Mesothelial cell of epicardium (in vitro differentiated cells): ENCODE measurements at places on chromosomes 3 and 15.

GRCh38 chr15:23446215-23447106 is 582 bp downstream of the GOLGA6L2 start:
- no peak for DNase-seq
- H3K27ac ChIP-seq, result no peak overlapping the region
- H3K4me1 ChIP-seq, result no peaks in the 10 kb centered on the region
- no peak overlapping the region for H3K4me3 ChIP-seq
- H3K36me3 ChIP-seq, result no peaks in the 10 kb centered on the region

DNA sequence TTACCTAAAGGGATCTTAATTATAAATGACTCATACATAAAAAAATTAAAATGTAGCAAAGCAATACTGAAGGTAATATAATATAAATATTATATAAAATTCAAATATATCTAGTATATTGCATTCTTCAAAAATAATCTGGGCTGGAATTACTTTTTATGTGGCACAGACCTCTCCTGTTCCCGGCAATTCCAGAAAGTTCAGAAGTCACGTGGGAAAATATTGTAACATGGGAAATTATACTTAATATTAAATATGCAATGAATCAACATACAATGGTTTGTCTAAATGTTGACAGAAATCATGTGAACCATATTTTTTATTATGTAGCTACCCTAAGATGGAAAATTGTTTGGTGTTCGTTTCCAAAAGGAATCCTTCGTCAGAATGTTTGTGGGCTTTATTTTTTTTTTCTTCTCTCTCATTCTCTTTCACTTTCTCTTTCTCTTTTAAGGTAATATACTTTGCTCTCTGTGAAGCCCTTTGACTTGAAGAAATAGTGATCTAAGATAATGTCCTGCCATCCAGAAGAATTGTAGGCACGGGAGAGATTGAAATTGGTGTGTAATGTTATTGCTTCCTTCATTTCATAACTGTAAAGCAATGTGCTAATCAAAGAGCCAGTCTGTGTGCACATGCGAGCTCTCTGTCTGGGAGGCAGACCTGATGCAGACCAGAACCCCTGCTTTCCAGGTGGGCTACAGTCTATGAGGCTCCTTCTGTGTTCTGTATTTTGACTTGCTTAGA is 559.4 kb downstream of the NR2F2 start:
- H3K27ac ChIP-seq, result no peak overlapping the region
- no peak for DNase-seq
- peaks cover 24% of the 10 kb centered on the region for H3K4me1 ChIP-seq
- H3K4me3 ChIP-seq, result peak overlapping the region; percentile 46
- H3K36me3 ChIP-seq, result no peaks in the 10 kb centered on the region

- H3K4me3 ChIP-seq, result no peak overlapping the region
- H3K27me3 ChIP-seq, result no peaks in the 10 kb centered on the region
- DNase-seq, result no peak
- H3K36me3 ChIP-seq, result no peaks in the 10 kb centered on the region
- no peaks in the 10 kb centered on the region for H3K4me1 ChIP-seq
Observed at GRCh38 chr3:163481738-163482137, 1596.6 kb downstream of the SI start.

GRCh38 chr15:88269356-88270062 is 13.0 kb upstream of the NTRK3 start:
- no peak overlapping the region for H3K27ac ChIP-seq
- no peaks in the 10 kb centered on the region for H3K4me1 ChIP-seq
- no peak overlapping the region for H3K4me3 ChIP-seq
- H3K27me3 ChIP-seq, result peaks cover 93% of the 10 kb centered on the region
- DNase-seq, result no peak

DNA sequence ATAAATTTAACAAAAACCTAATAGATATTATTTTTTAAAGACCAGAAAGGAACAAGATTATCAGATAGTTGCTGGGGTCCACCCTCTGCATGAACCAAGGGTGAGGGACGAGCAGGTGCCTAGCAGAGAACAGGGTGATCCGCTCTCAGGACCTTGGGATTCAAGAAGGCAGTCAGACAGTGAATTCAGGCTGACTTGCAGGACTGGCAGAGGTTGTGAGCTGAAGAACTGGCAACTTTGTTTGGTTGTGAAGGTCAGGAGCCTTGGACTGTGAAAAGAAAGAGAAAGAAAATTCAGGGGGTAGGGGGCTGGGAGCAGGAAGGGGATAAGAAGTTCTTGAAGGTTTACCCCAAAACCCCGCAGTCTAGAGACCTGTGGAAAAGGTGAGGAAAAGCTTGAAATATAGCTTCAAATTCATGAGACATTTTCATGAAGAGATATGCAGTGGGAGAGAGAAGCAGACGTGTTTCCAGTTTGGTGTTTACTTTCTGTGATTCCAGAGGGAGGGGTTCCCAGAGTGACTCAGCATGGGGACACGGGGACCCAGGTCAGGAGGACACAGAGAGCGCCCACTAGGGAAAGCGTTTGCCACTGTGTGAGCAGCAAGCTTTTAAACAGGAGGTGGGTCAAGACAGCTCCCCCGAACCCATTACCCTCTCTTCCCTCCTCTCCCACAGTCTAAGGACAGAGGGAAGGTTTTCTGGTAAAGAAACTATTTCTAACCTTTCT is 217.2 kb upstream of the UMPS start:
- no peak for DNase-seq
- H3K4me3 ChIP-seq, result no peak overlapping the region
- H3K36me3 ChIP-seq, result peaks cover 5% of the 10 kb centered on the region

DNA sequence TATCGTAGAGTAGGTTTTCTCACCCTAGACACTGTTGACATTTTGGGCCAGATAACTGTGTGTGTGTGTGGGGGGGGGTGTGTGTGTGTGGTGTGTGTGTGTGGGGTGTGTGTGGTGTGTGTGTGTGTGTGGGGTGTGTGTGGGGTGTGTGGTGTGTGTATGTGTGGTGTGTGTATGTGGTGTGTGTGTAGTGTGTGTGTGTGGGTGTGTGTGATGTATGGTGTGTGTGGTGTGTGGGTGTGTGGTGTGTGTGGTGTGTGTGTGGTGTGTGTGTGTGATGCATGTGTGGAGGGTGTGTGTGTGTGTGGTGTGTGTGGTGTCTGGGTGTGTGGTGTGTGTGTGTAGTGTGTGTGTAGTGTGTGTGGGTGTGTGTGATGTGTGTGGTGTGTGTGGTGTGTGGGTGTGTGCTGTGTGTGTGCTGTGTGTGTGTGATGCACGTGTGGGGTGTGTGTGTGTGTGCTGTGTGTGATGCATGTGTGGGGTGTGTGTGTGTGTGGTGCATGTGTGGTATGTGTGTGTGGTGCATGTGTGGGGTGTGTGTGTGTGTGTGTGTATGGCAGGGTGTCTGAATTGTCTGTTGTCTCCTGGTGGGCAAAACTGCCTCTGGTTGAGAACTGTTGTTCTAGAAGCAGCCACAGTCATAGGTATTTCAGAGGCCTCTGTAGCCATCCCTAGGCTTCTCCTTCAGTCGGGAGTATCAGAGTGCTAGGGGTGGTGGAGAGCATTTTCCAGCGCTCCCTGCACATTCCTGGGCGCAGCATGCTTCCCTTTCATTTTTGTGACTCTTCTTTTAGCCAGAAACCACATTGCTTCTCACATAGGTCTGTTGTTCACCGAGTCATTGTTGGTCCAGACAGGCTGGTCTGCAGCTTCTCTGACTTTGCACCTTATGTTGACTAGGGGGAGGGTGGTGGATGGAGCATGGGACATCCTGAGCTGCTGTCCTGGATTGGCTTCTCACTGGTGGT is 84.4 kb downstream of the THSD4 start:
- H3K4me3 ChIP-seq, result no peak overlapping the region
- H3K27me3 ChIP-seq, result no peaks in the 10 kb centered on the region
- DNase-seq, result no peak
- H3K4me1 ChIP-seq, result peaks cover 15% of the 10 kb centered on the region
- no peak overlapping the region for H3K27ac ChIP-seq

DNA sequence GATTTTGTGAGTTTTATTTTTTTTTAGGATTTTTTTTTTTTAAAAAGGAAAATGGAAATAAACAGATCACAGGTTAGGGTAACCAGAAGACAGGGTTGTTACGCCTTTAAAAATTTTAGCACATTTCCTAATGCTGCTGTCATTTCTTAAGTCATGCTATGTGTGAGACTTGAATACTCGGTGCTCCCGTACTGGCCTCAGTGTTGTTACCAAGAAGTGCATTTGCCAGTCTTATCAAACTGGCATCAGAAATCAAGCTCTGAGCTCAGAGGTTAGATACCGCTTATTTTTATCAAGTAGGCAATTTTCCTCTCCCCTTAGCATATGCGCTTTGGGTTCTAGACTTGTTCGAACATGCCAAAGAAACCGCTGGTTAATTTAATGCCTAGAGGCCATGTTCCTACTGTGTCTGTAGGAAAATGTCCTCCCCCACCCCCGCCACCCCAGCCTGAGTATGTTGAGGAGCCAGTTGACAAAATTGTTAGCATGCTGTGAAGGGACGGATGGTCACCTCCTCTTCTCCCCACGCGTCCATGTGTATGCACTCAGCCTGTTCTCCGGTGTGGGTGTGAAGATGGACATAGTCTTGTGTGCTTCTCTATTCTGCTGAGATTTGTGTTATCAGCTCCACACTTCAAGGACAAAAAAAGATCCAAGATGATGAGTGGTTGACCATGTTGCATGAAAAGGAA is 88.9 kb downstream of the ITPR1 start:
- no peaks in the 10 kb centered on the region for H3K36me3 ChIP-seq
- H3K27me3 ChIP-seq, result no peaks in the 10 kb centered on the region
- no peak overlapping the region for H3K4me3 ChIP-seq
- H3K4me1 ChIP-seq, result peaks cover 41% of the 10 kb centered on the region
- H3K27ac ChIP-seq, result peak overlapping the region; percentile 89
- DNase-seq, result no peak

- H3K36me3 ChIP-seq, result no peaks in the 10 kb centered on the region
- no peaks in the 10 kb centered on the region for H3K27me3 ChIP-seq
Observed at GRCh38 chr3:72494130-72494529, 354.1 kb downstream of the SHQ1 start.

GRCh38 chr3:175065497-175065896 is 206.4 kb downstream of the NAALADL2 start:
- H3K27me3 ChIP-seq, result no peaks in the 10 kb centered on the region
- no peaks in the 10 kb centered on the region for H3K4me1 ChIP-seq
- H3K36me3 ChIP-seq, result peaks cover 2% of the 10 kb centered on the region
- no peak for DNase-seq
- H3K4me3 ChIP-seq, result no peak overlapping the region

- H3K4me3 ChIP-seq, result peak overlapping the region; percentile 71
- peaks cover 85% of the 10 kb centered on the region for H3K27me3 ChIP-seq
- H3K36me3 ChIP-seq, result no peaks in the 10 kb centered on the region
- no peak for DNase-seq
Observed at GRCh38 chr15:100878130-100878529, 1.5 kb upstream of the ALDH1A3 start.

GRCh38 chr3:128381609-128382008 is 85.1 kb downstream of the DNAJB8 start:
- no peak overlapping the region for H3K4me3 ChIP-seq
- H3K36me3 ChIP-seq, result peaks cover 2% of the 10 kb centered on the region
- DNase-seq, result no peak
- H3K27me3 ChIP-seq, result no peaks in the 10 kb centered on the region
- peaks cover 85% of the 10 kb centered on the region for H3K4me1 ChIP-seq
- peak overlapping the region; percentile 33 for H3K27ac ChIP-seq

DNA sequence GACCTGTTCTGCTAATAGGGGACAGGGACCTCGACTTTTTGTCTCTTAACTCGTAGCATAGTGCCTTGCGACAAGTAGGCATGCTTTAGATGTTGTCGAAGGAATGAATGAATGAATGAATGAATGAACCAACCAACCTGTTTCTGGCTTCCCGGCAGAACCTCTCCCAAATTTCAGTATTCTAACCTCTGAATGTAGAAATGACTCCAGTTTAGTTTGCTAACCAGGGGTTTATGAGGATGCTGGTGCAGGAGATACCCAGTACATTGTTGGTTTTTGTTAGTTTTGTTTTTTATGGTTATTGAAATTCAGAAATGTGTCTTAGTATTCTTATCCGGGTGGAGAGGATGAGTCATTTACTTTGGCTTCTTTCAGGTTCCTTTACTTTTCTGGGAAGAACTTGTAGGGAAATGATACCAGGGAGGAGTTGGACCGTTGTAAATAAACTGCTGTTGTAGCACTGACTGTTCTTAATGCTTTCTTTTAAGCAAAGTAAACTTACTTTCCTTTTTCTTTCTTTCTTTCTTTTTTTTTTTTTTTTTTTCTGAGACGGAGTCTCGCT is 29.6 kb upstream of the EHHADH start:
- peak overlapping the region; percentile 97 for H3K27ac ChIP-seq
- no peak for DNase-seq
- peaks cover 16% of the 10 kb centered on the region for H3K27me3 ChIP-seq
- H3K4me1 ChIP-seq, result peaks cover 36% of the 10 kb centered on the region
- H3K36me3 ChIP-seq, result peaks cover 11% of the 10 kb centered on the region

GRCh38 chr3:194836661-194837060 is 151.0 kb downstream of the FAM43A start:
- H3K27ac ChIP-seq, result no peak overlapping the region
- no peak overlapping the region for H3K4me3 ChIP-seq
- no peaks in the 10 kb centered on the region for H3K36me3 ChIP-seq
- DNase-seq, result no peak
- H3K4me1 ChIP-seq, result peaks cover 8% of the 10 kb centered on the region
- H3K27me3 ChIP-seq, result no peaks in the 10 kb centered on the region

GRCh38 chr15:57743424-57743823 is 36.9 kb downstream of the POLR2M start:
- no peak overlapping the region for H3K27ac ChIP-seq
- H3K36me3 ChIP-seq, result no peaks in the 10 kb centered on the region
- peaks cover 43% of the 10 kb centered on the region for H3K4me1 ChIP-seq

- no peak overlapping the region for H3K4me3 ChIP-seq
- H3K27me3 ChIP-seq, result peaks cover 40% of the 10 kb centered on the region
- H3K27ac ChIP-seq, result no peak overlapping the region
- no peak for DNase-seq
- peaks cover 2% of the 10 kb centered on the region for H3K4me1 ChIP-seq
Observed at GRCh38 chr15:68553314-68553993, 25.3 kb upstream of the CORO2B start.

GRCh38 chr3:114446600-114446999 is 152.8 kb downstream of the TIGIT start:
- H3K4me3 ChIP-seq, result no peak overlapping the region
- H3K36me3 ChIP-seq, result no peaks in the 10 kb centered on the region
- no peak for DNase-seq
- H3K4me1 ChIP-seq, result peaks cover 34% of the 10 kb centered on the region
- H3K27ac ChIP-seq, result no peak overlapping the region

- H3K36me3 ChIP-seq, result peaks cover 16% of the 10 kb centered on the region
- H3K4me1 ChIP-seq, result peaks cover 26% of the 10 kb centered on the region
- no peak for DNase-seq
- H3K4me3 ChIP-seq, result no peak overlapping the region
- peak overlapping the region; percentile 72 for H3K27ac ChIP-seq
Observed at GRCh38 chr15:90987561-90988141, 6.7 kb downstream of the PRC1 start.

- no peaks in the 10 kb centered on the region for H3K27me3 ChIP-seq
- no peaks in the 10 kb centered on the region for H3K36me3 ChIP-seq
- H3K4me1 ChIP-seq, result no peaks in the 10 kb centered on the region
- no peak for DNase-seq
- H3K27ac ChIP-seq, result no peak overlapping the region
Observed at GRCh38 chr3:147046916-147047315, 359.4 kb downstream of the ZIC4 start.

- peaks cover 8% of the 10 kb centered on the region for H3K4me1 ChIP-seq
- no peak overlapping the region for H3K4me3 ChIP-seq
- no peak for DNase-seq
- H3K27ac ChIP-seq, result no peak overlapping the region
- H3K27me3 ChIP-seq, result no peaks in the 10 kb centered on the region
Observed at GRCh38 chr3:144031938-144032337, 60.3 kb downstream of the DIPK2A start.
